ENCODE measurements at places on chromosomes 11 and 22.

DNA sequence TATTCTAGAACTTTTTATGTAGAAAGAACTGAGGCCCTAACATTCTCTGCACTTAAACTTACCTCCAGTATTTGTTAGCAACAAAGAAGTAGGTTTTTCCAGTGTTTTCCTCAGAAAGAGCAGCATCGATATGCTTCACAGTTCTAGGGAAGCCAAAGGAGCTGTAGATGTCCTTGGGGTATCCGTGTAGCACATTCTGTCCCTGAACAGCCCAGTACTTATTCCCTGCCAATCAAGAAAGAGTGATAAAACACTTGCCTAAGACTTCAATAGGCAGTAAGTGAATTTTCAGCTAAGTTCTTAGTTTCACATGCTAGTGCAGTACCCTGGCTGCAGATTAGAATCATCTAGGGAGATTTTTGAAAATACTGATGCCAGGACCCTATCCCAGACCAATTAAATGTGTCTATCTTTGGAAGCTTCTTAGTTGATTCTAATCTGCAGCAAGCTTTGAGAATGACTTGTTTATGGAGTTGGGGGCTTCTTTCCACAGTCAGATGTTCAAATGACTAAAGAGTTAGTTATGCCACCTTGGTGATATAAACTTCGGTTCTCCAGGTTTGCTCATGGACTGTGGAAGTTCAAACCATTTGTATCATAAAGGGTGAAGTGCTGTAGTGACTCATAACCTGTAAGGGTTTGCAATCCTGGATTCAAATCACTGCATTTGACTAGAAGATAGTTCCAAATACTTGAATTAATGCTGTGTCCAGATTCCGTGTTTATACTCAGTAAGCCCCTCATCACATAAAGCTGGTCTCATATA is 6.5 kb downstream of the MMP1 start:
- DNase-seq = no peak

- DNase-seq = no peak
Observed at GRCh38 chr22:30866811-30867271, 101.7 kb downstream of the MORC2 start.

GRCh38 chr11:65414776-65415498 is 7.7 kb upstream of the NEAT1 start:
- no peak for DNase-seq

DNA sequence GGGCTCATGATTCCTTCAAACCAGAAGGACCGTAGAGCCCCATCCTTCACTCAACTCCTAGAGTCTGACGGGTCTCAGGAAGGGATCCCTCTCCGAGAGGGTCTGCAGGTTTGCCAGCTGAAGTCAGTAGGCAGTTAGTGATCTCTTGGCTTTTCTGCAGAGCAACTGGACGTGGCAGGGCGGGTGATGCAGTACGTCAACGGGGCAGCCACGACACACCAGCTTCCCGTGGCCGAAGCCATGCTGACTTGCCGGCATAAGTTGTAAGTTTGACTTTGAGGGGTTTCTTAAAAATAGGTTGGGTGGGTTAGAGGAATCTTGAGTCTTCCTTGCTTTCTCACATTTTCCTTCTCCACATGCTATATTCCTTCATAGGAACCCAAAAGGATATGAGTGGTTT is 33.3 kb upstream of the RAB1B start:
- no peak for DNase-seq

- peak; percentile 0 for DNase-seq
Observed at GRCh38 chr11:116037861-116038260, 533.6 kb upstream of the CADM1 start.

GRCh38 chr22:48146426-48146825 is 1384.0 kb downstream of the TBC1D22A start:
- DNase-seq = no peak

GRCh38 chr11:75673977-75674582 is 5.2 kb upstream of the MAP6 start:
- no peak for DNase-seq

GRCh38 chr11:13160346-13160745 is 117.2 kb upstream of the BMAL1 start:
- DNase-seq = no peak

- DNase-seq = no peak
Observed at GRCh38 chr22:42991010-42991651, 23.8 kb downstream of the PACSIN2 start.

DNA sequence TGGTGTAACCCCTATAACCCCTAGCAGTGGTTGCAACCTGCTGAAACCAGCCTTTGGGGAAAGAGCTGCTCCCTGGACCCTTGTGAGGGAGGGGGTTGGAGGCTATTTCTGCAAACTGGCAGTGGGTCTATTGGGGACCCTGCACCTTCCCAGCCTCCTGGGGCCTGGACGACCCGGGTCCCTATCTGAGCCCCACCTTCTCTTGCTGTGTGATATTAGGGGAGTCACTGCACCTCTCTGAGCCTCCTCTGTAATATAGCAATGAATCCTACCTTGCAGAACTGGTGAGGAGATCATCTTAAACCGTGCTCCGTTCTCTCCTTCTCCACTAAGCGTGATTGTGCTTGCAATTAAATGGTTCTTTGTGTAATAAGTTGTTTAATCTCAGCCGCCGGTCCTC is 24.0 kb upstream of the MPPED1 start:
- DNase-seq = no peak

DNA sequence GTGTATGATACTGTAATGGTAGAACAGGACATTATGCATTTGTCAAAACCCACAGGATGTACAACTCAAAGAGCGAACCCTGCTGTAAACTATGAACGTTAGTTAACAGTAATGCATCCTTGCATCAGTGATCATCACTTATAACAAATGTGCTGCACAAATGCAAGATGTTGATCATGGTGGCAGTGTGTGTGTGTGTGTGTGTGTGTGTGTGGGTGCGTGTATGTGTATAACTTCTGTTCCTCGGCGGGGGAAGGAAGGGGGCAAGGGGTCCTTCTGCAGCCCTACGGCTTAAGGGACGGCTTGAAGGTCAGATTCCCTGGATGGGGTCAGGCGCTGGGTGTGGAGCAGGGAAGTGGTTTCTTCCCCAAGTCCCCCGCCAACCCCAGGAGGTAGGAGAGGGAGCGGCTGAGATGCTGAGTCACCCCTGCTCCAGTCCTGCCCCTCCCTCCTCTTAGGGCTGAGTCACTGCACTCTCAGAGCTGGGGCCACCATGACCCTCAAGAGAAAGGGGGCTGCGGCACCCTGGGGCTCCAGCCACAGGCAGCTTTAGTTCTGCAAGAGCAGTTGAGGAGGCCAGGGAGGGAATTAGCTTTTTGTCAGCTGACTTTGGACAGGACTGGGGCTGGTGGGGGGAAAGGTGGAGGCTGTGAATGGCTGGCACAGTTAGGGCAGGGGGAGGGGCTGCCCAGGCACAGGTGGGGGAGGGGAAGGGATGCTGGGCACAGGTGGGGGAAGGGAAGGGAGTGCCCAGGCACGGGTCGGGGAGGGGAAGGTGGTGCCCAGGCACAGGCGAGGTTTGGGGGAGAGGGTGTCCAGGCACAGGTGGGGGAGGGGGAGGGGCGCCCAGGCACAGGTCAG is 8.8 kb upstream of the CTSD start:
- DNase-seq = no peak

DNA sequence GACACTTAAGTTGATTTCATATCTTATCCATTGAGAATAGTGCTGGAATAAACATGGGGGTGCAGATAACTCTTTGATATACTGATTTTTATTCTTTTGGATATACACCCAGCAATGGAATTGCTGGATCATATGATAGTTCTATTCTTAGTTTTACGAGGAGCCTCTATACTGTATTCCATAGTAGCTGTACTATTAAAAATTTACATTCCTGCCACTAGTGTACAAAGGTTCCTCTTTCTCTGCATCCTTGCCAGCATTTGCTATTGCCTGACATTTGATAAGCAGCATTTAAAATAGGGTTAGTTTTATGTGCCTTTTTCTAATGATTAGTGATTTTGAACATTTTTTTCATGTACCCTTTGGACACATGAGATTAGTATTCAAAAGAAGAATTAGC is 554.2 kb downstream of the JRKL start:
- no peak for DNase-seq

GRCh38 chr11:95363164-95363563 is 132.2 kb upstream of the SESN3 start:
- no peak for DNase-seq

DNA sequence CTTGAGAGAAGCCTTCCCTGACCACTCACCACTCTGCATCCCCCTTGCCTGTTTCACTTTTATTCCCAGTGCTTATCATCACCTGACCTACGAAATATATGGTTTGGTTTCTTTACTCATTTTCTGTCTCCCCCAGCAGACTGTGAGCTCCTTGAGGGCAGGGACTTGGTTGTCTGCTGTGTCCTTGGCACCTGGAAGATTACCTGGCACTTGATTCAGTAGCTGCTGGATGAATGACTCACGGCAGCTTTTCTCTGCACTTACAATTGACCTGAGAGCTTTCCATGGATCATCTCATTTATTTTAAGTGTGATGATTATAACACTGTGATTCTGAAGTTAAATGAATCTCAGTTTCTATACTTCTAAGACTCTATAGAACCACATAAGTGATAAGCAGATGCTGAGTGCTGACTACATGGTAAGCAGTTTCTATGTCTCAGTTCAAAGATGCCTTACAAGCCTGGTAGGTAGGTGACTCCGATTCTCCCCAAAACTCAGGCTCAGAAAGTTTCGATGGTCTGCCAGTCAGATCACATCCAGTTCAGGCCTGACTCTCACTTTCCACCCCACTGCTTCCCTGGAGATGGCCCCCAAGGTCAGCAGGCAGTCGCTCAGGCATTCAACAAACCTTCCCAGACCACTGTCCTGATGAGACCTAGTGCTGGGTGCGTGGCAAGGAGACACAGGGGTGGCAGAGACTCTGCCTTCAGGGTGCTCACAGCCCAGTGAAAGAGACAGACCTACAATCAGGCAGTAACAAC is 11.6 kb downstream of the IL2RB start:
- no peak for DNase-seq

DNA sequence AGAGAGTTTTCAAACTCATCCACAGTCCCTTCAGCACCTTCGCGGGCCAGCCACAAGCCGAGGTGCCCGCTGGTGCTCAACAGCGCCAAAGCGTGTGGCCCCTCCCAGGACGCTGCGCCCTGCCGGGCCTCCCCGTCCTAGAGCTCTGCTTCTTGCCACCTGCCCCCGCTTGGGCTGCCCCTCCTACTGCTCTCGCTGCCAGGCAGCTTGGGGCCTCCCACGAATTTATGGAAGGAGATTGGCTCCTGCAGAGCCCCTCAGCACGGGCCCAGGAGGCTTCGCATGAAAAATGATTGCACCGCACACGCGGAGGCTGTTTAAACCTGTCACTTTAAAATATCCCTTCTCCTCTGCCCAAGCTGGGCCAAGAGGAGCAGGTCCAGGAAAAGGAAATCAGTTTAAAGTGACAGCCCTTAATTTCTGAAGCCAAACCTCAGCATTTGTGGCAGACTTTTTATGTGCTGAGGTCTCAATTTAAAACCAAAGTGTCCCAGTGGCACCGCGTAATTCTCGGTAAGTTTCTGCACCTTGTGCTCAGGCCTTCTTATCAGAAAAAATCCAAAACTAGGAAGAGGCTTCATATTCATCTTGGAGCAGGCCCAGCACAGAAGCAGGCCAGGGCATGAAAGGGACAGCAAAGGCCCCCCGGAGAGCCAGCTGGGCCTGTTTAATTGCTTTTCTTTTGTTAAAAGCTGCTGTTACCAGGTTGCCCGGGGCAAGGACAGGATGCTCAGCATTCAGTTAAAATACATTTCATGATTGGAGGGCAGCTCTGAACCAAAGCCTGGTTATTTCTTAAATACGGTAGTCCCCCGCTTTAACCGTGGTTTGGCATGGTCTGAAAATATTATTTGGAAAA is 303.6 kb downstream of the OPCML start:
- DNase-seq = no peak

DNA sequence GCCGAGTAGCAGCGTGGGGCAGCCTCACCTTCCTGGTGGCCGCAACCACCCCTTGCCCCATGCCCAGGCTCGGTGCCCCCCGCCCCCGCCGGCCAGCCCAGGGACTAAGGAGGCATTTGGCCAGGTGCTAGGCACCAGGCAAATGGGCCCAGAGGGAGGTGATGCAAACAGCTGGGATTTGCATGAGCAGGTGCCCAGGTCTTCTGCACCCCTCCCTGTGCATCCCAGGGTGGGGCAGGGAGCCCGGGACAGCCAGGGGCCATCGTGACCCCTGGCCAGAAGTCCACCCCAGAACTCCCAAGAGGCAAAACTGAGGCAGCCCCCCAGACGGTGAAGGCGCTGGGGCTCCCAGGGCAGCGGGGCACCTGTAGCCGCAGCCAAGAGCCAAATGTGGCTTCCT is 18.1 kb downstream of the TRPM5 start:
- DNase-seq = no peak

DNA sequence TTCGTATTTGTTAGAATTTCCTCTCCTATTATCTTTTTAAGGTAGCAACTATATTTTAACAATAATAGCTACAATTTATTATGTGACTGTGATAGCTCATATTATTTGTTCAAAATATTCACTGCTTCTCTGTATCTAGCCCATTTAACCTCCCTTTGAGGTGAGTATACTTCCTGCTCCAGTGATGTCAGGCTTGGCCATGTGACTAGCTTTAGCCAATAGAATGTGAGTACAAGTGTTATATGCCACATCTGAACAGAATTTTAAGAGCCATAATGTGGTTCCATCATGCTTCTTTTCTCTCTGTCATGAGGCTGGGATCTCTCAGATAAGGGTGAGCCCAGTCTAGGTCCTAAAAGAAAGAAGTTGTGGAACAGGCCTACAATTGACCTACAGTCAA is 217.6 kb downstream of the TTC28 start:
- DNase-seq = no peak

GRCh38 chr22:33735978-33736377 is 184.3 kb downstream of the LARGE1 start:
- DNase-seq = no peak

DNA sequence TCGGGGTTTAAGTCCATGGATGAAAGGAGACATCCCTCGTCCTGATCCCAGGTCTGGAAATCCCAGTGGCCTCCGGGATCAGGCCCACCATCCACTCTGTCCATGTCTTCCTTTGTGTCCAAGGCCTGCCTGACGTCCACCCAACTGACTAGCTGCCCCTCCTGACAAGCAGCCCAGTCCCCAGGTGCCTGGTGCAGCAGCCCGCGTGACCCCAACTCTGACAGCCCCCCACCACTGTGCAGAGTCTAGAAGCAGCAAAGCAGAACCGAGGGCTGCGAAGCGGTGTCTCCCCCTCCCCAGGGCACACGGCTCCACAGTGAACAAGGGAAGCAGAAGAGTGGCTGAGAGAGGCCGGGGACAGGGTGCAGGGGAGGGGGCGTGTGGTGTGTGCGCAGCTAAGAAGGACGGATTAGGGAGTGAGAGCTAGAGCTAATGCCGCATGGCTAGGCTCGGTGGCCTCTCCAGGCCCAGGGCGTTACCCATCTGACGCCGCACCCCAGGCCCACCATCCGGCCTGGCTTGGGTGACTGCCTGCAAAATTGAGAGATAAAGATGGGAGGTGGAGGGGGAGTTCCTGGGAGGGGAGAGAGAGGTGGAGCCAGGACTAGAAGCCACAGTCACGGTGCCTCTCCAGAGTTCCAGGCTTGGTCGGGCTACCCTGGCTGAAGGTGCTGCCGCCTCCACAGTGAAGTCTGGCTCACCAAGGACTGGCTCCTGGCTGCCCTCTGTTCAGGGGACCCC is 16.6 kb upstream of the BAIAP2L2 start:
- DNase-seq = no peak

- no peak for DNase-seq
Observed at GRCh38 chr22:21753374-21754111, 17.9 kb upstream of the YPEL1 start.

GRCh38 chr11:113947994-113948393 is 26.9 kb upstream of the HTR3A start:
- DNase-seq = no peak

Data from GM10248 (cell line).